NCI-H1417 (cell line): ENCODE measurements at places on chromosomes 16 and 17.
A peak's percentile ranks its signal among the peaks of the same experiment; 100 is the strongest.

DNA sequence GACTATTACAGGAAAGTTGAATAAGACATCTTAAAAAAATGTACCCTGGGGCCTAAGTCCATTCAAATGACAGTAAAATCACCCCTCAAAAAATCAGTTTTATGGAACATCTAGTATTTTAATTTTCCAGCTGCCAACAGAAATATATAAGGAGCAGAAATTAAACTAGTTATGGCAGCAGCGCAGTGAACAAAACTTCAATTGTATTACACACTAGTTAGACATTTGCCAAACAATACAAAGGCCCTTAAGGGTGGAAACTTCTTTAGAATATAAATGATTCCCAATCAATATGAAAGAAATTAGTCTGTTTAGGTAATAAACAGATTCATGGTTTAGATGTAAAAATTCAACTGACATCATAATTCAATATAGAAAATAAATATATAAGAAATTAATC, 18.1 kb upstream of the RFFL start:
- no peak for DNase-seq

DNA sequence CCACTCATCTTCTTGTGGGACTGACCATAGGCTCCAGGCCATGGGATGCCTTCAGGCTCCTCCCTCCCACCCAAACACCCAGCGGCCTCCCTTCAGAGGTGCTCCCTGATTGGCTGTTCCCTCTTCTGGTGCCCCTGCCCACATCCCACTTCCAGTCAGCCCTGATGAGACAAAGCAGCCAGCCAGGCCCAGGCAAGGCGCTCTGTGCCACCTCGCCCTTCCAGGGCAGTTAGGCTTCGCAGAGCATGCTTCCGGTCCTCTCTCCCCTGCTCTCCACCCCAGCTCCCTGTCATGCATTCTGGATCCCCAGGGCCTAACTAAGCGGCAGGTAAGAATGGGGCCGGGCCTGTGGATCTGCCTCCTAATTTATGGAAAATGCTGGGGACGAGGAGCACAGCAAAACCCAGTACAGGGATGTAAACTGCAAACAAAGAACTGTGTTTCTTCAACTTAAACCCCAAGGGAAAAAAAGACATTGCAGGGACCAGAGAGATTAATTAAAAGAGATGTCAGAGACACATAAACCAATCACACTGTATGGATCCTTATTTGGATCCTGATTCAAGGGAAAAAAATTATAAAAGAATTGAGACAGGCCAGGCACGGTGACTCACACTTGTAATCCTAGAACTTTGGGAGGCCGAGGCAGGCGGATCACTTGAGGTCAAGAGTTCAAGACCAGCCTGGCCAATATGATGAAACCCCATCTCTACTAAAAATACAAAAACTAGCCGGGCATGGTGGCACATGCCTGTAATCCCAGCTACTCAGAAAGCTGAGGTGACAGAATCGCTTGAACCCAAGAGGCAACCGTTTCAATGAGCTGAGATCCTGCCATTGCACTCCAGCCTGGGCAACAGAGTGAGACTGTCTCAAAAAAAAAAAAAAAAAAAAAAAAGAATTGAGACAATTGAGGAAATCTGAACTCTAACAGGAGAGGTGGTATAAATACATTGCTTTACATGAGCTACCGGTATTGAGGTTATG, 26.0 kb downstream of the ZDHHC7 start:
- DNase-seq = no peak

DNA sequence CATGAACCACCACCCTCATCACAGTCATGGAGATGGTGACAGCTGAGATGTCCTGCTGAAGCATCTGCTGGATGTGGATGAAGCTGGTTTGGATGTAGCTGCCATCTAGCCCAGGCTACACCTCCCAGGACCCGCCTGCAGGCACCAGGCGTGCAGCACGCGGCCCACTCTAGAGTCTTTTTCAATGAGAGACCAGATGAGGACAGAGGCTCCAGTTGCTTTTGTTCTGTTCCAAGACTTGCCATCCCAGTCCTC, 102.1 kb downstream of the ZNF778 start:
- DNase-seq = no peak

- DNase-seq = no peak
Measured at GRCh38 chr16:78788696-78789095, 689.2 kb downstream of the WWOX start.

DNA sequence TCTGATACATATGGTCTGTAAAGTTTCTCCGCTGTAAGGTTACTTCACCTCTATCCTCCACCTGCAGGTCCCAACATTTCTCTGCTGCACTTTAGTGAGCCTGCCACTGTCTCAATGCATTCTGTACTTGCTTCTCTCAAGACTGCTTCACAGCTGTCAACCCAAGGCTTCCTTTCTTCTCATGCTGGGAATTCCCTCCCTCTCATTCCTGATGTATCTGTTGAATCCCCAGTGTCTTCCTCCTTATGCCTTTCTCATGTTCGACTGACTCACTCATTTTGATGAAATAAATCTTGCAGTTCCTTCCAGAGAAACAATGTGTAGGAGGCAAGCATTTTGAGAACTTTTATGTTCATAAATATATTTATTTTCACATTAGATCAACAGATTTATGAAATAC, 288.3 kb downstream of the CNTNAP4 start:
- no peak for DNase-seq

GRCh38 chr16:55756963-55757362, 75.9 kb downstream of the CES1 start:
- DNase-seq = no peak

GRCh38 chr16:79497606-79498350, 102.8 kb downstream of the MAF start:
- DNase-seq = no peak

DNA sequence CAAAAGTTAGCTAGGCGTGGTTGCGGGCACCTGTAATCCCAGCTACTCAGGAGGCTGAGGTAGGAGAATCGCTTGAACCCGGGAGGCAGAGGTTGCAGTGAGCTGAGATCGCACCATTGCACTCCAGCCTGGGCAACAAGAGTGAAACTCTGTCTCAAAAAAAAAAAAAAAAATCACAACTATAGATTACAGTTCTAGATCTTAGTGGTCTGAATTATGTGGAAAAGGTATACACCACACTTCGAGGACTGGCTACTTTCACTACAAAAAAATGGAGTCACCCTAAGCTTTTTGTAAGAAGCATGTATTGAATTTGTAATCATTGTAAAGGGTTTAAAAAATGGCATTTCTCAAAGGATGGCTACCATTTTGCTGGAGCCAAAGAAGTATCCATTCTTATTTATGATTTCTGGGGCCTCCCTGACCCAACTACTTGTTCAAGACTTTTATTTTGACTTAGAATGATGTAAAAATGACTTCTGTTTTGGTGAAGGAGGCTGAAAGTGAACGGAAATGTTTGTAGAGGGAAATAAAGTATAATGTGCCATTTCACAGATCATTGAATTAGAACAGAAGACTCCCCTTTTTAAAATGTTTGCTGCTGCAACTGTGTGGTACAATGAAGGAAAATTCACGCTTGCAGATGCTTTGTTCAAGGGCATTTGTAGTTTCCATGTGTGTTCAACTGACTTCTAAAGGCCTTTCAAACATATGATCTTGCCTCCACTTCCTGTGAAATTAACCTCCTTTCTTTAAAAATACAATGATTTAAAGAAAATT, 37.1 kb upstream of the NOL11 start:
- no peak for DNase-seq

GRCh38 chr16:23836078-23836403, 258 bp downstream of the PRKCB start:
- DNase-seq = no peak

GRCh38 chr17:58648236-58648635, 43.6 kb downstream of the TEX14 start:
- DNase-seq = no peak

DNA sequence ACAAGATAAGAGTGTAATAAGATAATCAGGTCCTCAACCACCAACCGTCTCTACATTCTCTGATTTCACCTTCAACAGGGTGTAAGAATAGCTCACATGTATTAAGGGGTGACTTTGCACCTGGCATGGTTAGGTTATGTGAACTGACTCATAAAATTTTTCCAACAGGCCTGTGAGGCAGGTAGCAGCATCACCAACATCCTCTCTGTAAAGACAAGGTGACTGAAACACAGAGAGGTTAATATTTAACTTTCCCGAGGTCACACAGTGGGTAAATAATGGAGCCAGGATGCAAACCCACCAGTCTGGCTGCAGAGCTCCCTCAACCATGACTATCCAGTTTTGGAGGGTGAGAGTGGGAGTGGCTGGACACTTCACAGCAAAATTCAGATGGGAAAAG, 317.2 kb downstream of the C16orf95 start:
- no peak for DNase-seq

GRCh38 chr17:4739122-4740024, at the start of the genes CXCL16 and ZMYND15:
TSS of gene CXCL16 (minus strand) at chr17:4739928. CDS start at chr17:4739339, 589 bp downstream.
TSS of gene ZMYND15 (plus strand) at chr17:4739833. CDS start at chr17:4740549, 716 bp downstream.
- DNase-seq = peak; percentile 4

- no peak for DNase-seq
Measured at GRCh38 chr17:73600103-73600871, 44.0 kb downstream of the SDK2 start.

DNA sequence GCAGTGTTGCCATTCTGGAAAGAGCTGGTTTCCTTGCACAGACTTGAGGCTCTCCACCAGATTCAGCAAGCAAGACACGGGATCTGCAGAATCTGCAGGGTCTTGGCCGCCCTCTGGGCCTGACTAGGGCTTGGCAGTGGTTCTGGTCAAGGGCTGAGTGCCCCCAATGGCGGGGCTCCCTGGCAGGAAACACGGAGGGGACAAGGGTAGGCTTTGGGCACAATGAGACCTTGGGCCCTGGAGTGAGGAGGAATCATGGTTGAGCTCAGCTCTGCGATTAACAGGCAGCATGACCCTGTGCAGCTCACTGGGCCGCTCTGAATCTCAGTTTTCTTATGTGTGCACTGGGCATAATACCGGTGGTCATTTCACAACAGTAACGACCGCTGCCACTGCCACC, 249.9 kb downstream of the GSG1L start:
- no peak for DNase-seq

- DNase-seq = no peak
Measured at GRCh38 chr17:41907185-41907556, 11.6 kb downstream of the ACLY start.

- no peak for DNase-seq
Measured at GRCh38 chr16:27322858-27323780, 9.3 kb downstream of the IL4R start.

- no peak for DNase-seq
Measured at GRCh38 chr16:2810651-2811050, 6.4 kb upstream of the PRSS21 start.

GRCh38 chr16:3101841-3102470, 2.9 kb upstream of the ZSCAN10 start:
- DNase-seq = no peak

- peak; percentile 20 for DNase-seq
Measured at GRCh38 chr16:12152740-12153139, 176.2 kb downstream of the SNX29 start.

GRCh38 chr17:42485680-42486079, 27.0 kb downstream of the ATP6V0A1 start:
- DNase-seq = no peak

DNA sequence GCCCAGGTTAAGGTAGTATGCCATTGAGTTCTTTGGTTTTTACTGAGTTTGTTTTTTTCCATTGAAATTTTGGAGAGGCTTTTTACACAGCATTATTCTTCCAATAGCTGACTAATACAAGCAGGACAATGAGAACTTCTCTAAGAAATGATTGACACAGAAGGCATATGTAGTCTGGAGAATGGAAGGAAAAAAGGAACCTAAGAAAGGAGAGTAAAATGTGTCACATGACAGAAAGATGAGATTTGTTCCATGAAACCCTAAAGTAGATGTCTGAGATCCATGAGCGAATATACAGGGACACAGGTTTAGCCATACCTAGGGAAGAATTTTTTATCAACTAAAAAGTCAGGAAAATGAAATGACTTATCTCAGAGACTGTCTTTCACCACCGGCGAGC, 80.7 kb downstream of the AKAP1 start:
- no peak for DNase-seq

DNA sequence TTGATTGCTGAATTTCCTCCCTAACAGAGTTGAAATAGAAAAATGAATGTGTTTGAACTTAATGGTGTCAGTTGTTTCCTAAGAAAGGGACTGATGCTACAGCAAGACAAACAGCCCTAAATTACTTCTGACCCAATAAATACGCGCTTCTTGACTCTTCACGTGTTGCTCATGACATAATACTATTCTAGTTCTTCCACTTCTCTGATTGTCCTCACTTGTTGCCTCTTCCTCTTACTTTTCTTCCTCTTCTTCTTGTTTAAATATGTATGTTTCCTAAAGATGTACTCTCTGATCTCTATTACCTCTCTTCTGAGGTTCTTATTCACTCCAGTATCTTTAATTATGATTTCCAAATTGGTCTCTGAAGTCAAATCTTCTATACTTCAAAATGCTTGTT, 32.4 kb downstream of the RNF43 start:
- no peak for DNase-seq

- DNase-seq = no peak
Measured at GRCh38 chr16:66058172-66058691, 308.3 kb upstream of the CDH5 start.

DNA sequence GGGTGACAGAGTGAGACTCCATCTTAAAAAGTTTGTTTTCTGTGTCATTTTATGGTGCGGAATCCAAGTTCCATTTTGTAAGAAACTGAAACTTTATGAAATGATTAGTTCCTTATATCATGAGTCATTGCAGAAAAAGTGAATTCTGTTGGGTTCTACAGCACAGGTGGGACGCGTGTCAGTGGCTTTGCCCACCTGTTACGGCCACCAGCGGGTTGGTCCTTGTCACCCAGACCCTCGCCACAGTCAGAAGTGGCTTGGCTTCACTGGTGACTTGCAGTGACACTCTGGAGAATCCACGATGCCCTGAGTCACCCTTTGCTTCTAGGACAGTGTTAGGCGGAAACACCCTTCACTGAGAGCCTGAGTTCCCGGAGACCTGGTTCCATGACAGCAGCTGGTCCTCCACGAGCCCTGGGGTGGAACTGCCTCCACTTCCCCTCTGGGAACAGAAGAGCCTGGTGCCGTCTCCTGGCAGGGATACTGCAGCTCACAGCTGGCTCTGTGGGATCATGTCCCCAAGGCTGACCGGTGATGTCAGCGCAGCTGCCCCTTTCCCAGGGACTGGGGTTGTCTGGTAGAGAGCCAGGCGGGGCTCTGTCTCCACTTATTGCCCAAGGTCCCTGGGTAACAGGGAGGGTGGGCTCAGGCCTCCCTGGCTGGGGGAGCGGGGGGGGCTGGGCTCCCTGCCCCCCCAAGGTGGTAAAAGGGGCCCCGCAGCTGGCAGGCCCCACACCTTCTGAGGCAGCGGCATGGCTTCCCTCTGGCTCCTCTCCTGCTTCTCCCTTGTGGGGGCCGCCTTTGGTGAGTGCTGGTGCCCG, at the start of gene CTRB1:
TSS of gene CTRB1 (plus strand) at position 733 of the 821 bp plus-strand sequence. CDS start at position 753, 20 bp downstream.
- no peak for DNase-seq

- DNase-seq = peak; percentile 67
Measured at GRCh38 chr16:55189224-55189623, 134.8 kb upstream of the IRX6 start.

GRCh38 chr16:50401355-50401754, 32.6 kb upstream of the BRD7 start:
- DNase-seq = no peak

DNA sequence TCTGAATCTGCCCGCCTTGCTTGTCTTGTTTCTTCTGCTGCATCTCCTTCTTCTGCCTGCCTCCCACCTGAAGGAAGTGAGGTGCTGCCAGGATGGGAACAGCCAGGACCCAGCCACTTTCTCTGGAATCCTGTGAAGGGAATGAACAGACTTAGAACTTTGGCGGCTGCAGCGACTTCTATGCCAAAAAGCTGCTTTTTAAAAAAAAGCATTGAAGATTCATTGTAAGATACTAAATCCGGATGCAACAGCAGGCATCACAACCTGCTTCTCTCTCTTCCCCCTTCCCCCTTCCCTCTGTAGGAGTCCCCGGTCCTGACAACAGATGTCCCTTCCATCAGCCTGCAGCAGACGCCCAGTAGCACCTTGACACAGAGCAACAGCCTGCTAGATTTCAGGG, 176.3 kb downstream of the HS3ST4 start:
- no peak for DNase-seq

GRCh38 chr17:50872710-50873424, 6.7 kb upstream of the TOB1 start:
- DNase-seq = no peak
